ENCODE measurements at places on chromosomes 7 and 10.

GRCh38 chr7:35524112-35524804 lies 170.7 kb downstream of the HERPUD2 start:
- no peak for DNase-seq

DNA sequence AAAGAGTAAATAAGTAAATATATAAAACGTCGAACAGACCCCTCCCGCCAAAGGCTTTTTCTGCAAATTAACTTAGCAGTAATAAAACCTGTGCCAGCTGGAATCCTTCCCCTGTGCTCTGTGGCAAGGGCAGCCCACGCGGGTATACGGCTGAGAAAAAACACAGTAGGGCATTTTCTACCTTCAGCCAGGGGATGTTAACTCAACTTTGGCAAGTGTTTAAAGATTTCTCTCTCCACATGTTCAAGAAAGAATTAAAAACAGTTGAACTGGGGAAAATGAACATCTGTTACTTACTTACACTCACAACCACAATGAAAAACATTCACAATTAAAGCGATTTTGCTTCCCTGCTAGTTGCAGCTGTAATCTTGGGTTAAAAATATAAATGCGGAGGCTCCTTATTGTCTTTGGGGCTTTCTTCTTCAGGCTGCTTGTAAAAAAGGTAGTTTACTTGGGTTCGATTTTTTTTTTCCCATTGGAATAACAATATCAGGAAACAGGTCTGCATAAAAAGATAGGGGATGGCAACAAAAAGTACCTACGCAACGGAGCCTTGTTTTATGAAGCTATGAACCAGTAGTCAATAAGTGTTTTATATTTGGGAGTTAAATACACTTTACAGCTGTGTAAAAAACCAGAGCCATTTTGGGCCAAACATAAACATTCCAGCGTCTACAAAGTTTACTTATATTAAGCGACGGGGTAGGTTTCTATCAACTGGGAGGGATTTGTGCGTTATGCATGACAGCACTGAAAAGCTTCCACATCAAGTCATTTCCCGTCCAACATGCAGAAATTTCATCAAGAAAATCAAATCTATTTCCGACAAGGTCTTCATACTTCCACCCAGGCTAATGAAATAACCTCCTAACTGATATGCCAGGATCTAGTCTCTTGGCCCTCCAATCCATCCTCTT lies 132.7 kb downstream of the TAX1BP1 start:
- DNase-seq, result no peak

- no peak for DNase-seq
These were observed 25.7 kb upstream of the ADD3 start for GRCh38 chr10:109982123-109982522.

GRCh38 chr10:114623661-114624294 lies 34.3 kb downstream of the ABLIM1 start:
- DNase-seq, result peak; percentile 38

GRCh38 chr10:12194752-12195271 lies 879 bp downstream of the NUDT5 start:
- peak; percentile 42 for DNase-seq

DNA sequence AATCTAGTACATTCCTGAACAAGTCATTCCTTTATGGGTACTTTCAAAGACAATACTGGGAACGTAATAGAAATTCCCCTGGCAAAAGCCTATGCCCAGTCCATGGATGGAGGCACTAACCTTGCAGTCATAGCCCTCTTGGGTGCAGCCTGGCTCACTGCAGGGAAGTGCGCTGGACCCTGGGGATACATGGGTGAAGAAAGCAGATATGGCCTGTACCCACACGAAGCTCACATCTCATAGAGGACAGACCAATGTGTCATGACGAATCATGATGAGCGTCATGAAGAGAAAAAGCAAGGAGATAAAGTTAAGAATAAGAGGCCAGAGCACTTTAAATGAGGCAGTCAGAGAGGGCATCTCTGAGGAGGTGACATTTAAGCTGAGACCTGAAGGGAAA lies 11.8 kb downstream of the PRLHR start:
- no peak for DNase-seq

DNA sequence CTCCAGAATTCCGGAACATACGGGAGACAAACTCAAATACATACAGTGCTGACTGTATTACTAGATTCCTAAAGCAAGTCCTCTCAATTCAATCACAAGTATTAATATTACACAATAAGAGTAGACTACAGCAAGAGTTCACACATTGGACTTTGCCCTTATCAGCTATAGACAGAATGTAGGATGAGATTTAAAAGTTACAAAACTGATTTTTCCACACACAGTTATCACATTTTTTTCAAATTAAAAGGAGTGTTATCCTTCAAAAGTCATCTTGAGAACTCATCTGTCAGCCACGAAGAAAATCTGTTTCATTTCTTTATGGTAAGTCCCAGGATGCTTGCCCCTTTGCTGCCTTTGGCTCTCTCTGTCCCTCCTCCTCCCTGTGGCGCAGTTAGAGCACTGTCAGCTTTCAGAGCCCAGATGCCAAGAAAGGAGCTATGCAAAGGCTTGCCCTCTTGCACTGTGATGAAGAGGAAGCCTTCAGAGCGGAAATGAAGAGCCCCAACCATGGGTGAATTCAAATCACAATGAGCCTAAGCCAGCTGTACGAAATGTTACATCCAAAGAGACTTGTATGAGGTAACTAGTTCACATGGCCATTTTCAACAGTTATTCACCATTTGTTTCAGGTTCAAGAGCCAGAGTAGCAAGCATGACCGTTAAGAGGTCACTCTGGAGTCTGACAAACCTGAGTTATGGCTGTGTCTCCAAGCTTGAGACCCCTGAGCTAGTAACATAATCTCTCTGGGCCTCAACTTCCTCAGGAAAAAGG lies 10.7 kb downstream of the NCOA4 start:
- DNase-seq, result no peak

- peak; percentile 24 for DNase-seq
These were observed 556.8 kb upstream of the GALNT17 start for GRCh38 chr7:70574970-70575799.

DNA sequence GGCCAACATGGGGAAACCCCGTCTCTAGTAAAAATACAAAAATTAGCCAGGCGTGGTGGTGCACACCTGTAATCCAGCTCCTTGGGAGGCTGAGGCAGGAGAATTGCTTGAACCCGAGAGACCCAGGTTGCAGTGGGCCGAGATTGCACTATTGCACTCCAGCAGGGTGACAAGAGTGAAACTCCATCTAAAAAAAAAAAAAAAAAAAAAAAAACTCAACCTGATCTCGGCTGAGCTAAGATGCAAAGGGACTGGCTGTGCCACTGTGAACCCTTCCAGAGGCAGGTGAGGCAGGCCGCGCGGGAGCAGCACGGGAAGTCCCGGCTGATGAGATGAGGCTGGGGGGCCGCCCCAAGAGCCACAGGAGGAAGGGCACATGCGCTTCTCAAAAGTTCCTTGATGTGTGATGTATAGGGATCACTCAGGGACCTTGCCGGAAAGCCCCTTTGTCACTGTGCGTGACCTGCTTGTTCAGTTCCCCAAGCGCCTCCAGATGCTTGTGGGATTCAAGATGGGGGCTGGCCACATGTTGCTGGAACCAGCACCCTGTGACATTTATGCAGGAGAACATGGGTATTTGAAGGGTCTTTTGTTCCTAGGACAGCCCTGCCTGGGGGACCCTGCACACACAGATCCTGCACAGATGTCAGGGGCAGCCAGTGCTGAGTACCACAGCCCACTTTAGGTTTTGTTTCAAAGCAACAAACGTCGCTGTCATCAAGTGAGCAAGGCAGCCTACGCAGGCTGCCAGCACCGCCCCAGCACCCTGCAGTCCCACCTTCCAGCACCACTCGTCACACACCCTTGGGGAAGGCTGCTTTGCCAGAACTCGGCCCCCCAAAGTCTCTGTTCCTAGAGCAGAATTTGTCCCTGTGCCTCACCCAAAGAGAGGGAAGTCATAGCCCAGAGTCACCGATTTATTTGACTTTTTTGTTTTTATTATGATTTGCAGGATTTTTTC lies 74.8 kb upstream of the SH2B2 start:
- no peak for DNase-seq
